Lower lobe of right lung (tissue), 2 donors: ENCODE measurements at places on chromosomes 6 and 20. TPM values are rescaled to one million over a fixed set of nuclear protein-coding genes. Genes with fewer than 3 reads are reported as not detected.

- DNase-seq, result no peak
- no peak overlapping the region for H3K27ac ChIP-seq
- H3K36me3 ChIP-seq, result no peaks in the 10 kb centered on the region
Measured at GRCh38 chr6:100892116-100892515, 11.0 kb upstream of the ASCC3 start.

PMEPA1 gene
- total RNA-seq, result 26.9 TPM

SMLR1 gene
- not detected for total RNA-seq

DNA sequence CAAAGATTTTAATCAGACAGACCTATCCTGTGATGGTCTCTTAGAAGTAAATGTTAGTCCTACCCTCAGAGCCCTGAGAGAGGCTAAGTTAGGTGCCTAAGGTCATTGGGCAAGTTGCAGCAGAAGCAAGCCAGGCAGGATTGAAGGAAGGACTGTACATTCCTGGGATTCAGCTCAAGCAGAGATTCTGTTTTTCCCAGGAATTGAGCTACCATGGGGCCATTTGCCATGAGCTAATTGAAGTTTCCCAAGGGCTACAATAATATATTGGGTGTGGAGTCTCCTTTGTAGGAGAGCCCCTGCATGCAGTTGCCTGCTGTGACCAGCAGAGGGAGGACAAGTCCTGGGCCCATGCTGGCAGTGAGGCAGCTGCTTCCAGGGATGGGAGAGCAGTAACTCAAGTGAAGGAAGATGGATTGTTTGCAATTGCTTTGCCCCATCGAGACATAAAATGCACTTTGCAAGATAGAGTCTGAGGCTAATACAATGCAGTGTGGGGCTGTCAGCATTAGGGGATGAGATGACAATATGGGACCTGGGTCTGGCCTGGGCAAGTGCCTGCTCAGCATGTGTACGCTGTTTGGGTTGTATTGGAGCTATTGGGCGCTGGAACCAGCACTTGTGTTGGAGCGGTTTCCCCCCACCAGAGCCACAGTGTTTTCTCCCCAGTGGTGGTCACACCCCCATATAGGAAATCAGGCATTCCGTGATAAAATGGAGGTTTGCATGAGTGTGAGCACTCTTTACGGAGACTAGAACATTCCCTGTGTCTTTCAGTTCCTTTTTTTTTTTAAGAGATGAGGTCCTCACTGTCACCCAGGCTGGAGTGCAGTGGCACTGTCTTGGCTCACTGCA lies 27.9 kb downstream of the DNMT3B start:
- DNase-seq, result peak; percentile 72
- no peak overlapping the region for H3K4me3 ChIP-seq

MDFI gene
- 10.6 TPM for total RNA-seq

BTN1A1 gene
- not detected for total RNA-seq

DNA sequence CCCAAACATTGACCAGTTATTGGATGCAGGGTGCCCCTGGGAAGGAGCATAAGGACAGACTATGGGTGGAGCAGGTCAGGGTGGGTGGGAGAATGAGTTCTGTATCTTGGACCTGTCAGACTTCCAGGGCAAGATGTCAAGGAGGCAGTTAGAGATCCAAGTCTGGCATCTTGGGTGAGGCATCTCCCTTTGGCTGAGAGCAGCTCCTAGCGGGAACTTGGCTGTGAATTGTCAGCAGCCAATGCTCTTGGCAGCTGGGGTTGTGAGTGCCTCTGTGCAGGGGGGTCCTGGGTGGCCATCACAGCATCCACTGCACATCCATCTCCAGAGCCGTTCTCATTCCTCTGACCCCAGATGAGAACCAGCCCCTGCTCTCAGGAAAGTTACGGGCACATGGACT lies 117.0 kb upstream of the MYL9 start:
- H3K27ac ChIP-seq, result no peak overlapping the region
- peaks cover 5% of the 10 kb centered on the region for H3K27me3 ChIP-seq
- no peak for DNase-seq

DNA sequence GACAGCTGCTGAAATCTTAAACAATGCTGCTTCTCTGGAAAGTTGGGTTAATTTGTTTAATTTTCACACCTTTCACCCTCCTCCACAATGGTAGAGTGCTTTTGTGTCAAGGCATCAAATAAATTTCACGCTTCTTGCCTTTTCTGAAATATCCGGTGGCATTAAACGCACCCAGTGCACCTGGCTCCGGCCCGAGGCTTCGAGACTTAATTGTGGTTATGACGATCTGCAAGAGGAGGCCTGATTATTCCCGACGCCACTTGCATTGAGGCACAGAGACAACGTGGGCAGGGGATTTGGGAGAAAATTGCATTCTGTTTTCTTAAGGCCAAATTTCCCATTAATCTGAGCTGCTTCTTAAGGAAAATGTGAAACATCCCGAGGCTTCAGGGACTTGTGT lies 152.2 kb downstream of the CDH4 start:
- H3K4me3 ChIP-seq, result no peak overlapping the region
- DNase-seq, result no peak
- H3K36me3 ChIP-seq, result no peaks in the 10 kb centered on the region
- no peaks in the 10 kb centered on the region for H3K27me3 ChIP-seq
- no peak overlapping the region for H3K27ac ChIP-seq

- no peak overlapping the region for H3K27ac ChIP-seq
- DNase-seq, result no peak
- H3K36me3 ChIP-seq, result peaks cover 98% of the 10 kb centered on the region
Measured at GRCh38 chr6:33676416-33677142, 34.9 kb downstream of the UQCC2 start.

- peaks cover 9% of the 10 kb centered on the region for H3K4me1 ChIP-seq
- H3K4me3 ChIP-seq, result no peak overlapping the region
- no peaks in the 10 kb centered on the region for H3K36me3 ChIP-seq
- H3K27ac ChIP-seq, result peak overlapping the region; percentile 44
- DNase-seq, result no peak
- no peaks in the 10 kb centered on the region for H3K27me3 ChIP-seq
Measured at GRCh38 chr6:169190144-169190584, 63.5 kb downstream of the THBS2 start.

HUS1B gene
- total RNA-seq, result 1.1 TPM

- H3K27ac ChIP-seq, result peak within 1 kb of the TSS; percentile 83
- peak within 1 kb of the TSS; percentile 64 for H3K4me3 ChIP-seq
- DNase-seq, result peak; percentile 56
- no peaks in the 10 kb centered on the region for H3K36me3 ChIP-seq
Measured at GRCh38 chr6:42451333-42452170, at the start of gene TRERF1. Gene TRERF1 (minus strand): TSS chr6:42451926. CDS start chr6:42269590, 182,336 bp downstream.

DNA sequence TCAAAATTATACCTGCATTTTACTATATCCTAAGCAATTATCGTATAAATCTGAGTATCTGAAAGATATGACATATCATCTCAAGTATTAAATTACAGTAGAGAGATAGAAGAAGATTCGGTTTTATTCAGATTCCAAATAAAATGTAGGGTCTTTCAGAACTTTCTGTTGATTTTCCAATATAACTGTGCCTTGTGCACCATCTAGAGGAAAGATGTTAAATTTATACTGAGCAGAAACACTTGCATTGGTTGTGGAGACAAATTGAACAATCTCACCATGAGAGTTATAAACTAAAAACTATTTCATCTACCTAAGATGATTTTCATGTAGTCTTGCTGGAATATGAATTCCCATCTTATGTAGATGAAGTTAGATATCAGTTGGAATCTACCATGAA lies 26.8 kb upstream of the HSF2 start:
- H3K27ac ChIP-seq, result no peak overlapping the region
- no peaks in the 10 kb centered on the region for H3K36me3 ChIP-seq
- no peaks in the 10 kb centered on the region for H3K4me1 ChIP-seq
- no peaks in the 10 kb centered on the region for H3K27me3 ChIP-seq

DNA sequence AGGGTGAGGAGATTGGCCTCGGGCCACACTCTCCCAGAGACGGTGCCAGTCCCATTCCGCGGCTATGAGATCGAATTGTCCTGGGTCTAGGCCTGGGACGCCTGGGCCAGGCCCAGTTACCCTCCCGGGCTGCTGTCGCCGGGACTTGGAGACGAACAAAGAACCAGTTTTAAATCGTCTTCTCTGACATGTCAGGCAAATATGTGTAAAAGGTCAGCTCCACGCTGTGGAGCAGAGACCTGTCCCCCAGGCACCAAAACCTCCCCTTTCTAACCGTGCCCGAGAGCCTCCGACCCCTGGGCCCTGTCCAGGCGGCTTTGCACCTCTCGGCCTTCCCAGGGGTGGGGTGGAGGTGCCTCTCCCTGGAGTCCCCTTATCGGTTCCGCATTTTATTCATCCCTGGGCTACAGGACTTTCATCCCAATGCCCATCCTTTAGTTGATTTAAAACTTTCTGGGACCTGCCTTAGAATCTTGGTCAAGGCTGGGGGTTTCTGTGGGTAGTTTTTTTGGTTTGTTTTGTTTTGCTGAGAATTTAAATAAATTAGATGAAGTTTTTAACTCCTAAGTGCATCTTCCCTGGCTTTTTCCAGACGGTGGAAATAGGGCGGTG lies 5.8 kb upstream of the TFAP2A start:
- H3K36me3 ChIP-seq, result no peaks in the 10 kb centered on the region
- H3K27ac ChIP-seq, result no peak overlapping the region

POU3F2 gene
- not detected for total RNA-seq

SLC17A2 gene
- not detected for total RNA-seq

RRAGD gene
- total RNA-seq, result 62.9 TPM
